ENCODE measurements at places on chromosomes 1 and 21. TPM values are rescaled to one million over a fixed set of nuclear protein-coding genes. Genes with fewer than 3 reads are reported as not detected.

The KRTAP10-3 gene
- total RNA-seq = not detected

The NECTIN4 gene
- 4.6 TPM for total RNA-seq

The ARHGAP30 gene
- 3.8 TPM for total RNA-seq

The CD2 gene
- 7.7 TPM for total RNA-seq

The HOOK1 gene
- total RNA-seq = 58.6 TPM

The BSND gene
- not detected for total RNA-seq

The CAPN9 gene
- total RNA-seq = 28.8 TPM

The NBPF15 gene
- 15.5 TPM for total RNA-seq

The TNFRSF18 gene
- 1.6 TPM for total RNA-seq

The BEND5 gene
- 1.9 TPM for total RNA-seq

The TSACC gene
- not detected for total RNA-seq

The TRIM67 gene
- total RNA-seq = 0.22 TPM

The TEKT2 gene
- not detected for total RNA-seq

The KCNA3 gene
- total RNA-seq = 2.7 TPM

The SPRR2D gene
- total RNA-seq = not detected

The LY9 gene
- 2.5 TPM for total RNA-seq

The ANGPTL3 gene
- total RNA-seq = not detected

The LGR6 gene
- total RNA-seq = 0.66 TPM

The CLEC20A gene
- total RNA-seq = not detected

The RNF11 gene
- total RNA-seq = 84.7 TPM

The PADI4 gene
- not detected for total RNA-seq

The GBP4 gene
- total RNA-seq = 7.9 TPM

The ALX3 gene
- total RNA-seq = not detected

The NBPF6 gene
- total RNA-seq = not detected

The OR6N1 gene
- total RNA-seq = not detected

The CYP4Z1 gene
- total RNA-seq = not detected

The CFAP57 gene
- total RNA-seq = not detected

The HENMT1 gene
- total RNA-seq = 8.9 TPM

The MAP1LC3C gene
- total RNA-seq = not detected

The DCDC2B gene
- not detected for total RNA-seq

The FAM131C gene
- total RNA-seq = 3.5 TPM

The ADAM15 gene
- 148 TPM for total RNA-seq

The CR1 gene
- total RNA-seq = 0.84 TPM

The ACTL8 gene
- 1.0 TPM for total RNA-seq

The C1orf232 gene
- total RNA-seq = not detected

The C1orf185 gene
- total RNA-seq = not detected

The RIIAD1 gene
- not detected for total RNA-seq

The NCSTN gene
- total RNA-seq = 70.4 TPM

The HES4 gene
- total RNA-seq = 22.7 TPM

All from mucosa of descending colon (tissue), 3 donors.